ENCODE measurements at places on chromosomes 3 and 15.

DNA sequence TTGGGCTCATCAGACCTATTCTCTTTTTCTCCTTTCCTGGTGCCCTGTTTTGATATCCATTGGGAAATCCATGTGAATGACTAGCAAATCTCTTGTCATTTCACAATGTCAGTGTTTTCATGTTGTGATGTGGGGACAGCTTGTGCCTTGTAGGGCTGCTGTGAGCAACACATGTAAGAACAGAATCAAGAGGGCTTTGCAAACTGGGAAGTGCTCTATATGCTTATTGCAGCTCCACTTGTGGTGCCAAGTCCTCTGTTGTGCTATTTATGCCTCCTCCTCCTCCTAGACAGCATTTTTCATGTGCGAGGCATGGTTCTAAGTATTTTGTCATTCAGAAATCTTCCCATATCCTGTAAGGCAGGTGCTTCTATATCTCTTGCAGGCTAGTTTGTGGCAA, 56.4 kb downstream of the ZNF621 start:
- no peak for DNase-seq

GRCh38 chr15:62983956-62984355, 58.6 kb upstream of the TPM1 start:
- DNase-seq: no peak

GRCh38 chr15:93028632-93029213, 60.3 kb downstream of the RGMA start:
- DNase-seq: no peak

DNA sequence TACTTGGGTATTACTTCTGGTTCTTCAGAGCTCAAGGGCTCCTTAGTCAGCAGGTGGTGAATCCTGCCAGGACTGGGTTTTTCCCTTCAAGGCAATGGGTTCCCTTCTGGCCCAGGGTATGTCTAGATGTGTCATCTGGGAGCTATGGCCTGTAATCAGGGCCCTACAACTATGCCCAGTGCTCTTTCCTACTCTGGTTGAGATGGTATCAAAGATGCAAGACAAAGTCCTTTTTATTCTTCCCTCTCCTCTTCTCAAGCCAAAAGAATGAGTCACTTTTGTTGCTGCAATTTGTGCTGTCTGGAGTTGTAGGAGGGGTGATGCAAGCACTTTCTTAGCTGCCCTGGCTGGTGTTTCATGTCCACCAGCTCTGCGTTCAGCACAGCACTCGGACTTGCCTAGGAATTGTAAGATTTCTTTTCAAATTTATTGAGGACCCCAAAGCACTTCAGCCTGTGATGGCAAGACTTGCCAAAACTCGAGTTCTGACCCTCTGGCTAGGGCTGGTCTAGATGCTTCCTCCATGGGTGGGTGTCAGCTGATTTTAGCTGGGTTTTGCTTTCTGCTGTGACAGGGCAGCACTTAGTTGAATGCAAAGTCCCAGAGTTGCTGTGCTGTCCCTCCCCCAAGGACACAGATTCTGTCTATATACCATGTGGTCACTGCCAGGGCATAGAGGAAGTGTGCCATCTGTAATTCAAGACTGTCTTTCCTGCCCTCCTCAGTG, 129.2 kb upstream of the CBLB start:
- no peak for DNase-seq

- no peak for DNase-seq
These were observed 5.8 kb downstream of the ATP13A5 start for GRCh38 chr3:193372783-193373182.

DNA sequence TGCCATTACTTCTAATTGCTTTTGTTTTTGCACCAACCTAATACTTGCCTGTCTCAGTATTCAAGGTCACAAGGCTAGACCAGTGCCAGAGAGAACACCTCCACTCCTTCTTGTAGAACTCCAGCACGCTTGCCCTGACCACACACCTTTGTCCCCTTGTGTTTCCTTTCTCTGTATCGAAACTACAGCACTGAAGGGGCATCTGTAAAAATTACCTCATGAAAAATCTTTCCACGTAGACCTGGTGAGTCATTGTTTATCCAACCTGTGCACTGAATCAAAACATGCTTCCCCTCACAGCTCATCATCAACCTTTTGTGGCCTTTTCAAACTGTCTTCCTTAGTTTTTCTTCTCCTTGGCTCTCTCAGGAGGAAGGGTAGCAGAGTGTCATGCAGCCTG, 259.5 kb downstream of the THRB start:
- no peak for DNase-seq

DNA sequence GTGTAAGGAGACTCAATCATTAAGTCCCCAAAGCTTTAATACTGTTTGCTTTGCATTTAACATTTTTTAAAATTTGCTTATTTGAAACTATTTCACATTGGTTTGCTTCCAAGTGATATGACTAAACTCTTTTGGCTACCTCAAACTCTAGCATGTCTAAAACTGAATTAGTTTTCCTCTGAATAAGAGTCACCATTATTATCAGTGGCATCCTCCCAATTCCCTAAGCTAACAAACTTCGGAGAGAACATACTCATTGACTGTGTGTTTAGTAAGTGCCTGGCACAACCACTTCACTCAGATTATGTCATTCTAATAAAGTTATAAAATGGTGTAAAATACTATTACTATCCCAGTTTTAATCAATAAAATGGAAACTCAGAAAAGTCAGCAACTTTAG, 21.9 kb downstream of the ATOSA start:
- no peak for DNase-seq

GRCh38 chr15:87739866-87740265, 516.7 kb downstream of the NTRK3 start:
- no peak for DNase-seq

DNA sequence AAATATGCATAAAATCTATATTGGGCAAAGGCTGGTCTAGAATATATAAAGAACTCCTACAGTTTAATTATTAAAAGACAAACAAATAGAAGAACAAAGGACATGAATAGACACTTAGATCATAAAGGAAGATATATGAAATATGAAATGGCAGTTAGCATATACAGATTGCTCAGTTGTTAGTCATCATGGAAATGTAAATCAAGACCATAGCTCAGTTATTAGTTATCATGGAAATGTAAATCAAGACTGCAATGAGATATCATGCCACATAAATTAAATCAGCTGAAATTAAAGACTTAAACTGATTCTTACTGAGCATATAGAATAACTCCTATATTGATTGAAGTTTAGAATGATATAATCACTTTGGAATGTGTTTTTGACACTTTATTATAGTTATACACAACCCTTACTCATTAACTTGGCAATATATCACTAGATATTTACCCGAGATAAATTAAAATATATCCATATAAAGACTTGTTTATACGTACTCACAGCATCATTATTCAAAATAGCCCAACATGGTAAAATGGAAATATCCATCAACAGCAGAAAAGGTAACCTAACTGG, 45.2 kb upstream of the GOLGA8B start:
- DNase-seq: no peak

DNA sequence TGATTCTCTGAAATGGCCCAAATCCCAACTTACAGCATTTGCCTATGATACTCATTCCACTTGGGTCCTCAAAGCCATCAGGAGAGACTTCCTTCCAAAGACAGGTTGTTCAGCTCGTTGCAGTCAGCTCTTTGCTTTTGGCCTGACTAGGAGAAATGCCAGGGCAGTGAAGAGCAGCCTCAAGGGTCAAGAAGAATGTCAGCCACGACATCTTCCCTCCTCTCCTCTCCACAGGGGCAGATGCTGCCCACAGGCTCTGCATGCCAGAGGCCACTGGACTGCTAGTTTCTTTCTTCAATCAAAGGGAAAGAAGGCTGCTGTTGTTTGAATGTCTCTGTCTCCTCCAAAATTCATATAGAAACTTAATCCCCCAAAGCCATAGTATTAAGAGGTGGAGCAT, 201.7 kb upstream of the PFN2 start:
- DNase-seq: no peak

GRCh38 chr15:51348688-51349087, 7.2 kb downstream of the GLDN start:
- no peak for DNase-seq

- DNase-seq: no peak
These were observed 61.9 kb downstream of the LRRK1 start for GRCh38 chr15:100981086-100981485.

DNA sequence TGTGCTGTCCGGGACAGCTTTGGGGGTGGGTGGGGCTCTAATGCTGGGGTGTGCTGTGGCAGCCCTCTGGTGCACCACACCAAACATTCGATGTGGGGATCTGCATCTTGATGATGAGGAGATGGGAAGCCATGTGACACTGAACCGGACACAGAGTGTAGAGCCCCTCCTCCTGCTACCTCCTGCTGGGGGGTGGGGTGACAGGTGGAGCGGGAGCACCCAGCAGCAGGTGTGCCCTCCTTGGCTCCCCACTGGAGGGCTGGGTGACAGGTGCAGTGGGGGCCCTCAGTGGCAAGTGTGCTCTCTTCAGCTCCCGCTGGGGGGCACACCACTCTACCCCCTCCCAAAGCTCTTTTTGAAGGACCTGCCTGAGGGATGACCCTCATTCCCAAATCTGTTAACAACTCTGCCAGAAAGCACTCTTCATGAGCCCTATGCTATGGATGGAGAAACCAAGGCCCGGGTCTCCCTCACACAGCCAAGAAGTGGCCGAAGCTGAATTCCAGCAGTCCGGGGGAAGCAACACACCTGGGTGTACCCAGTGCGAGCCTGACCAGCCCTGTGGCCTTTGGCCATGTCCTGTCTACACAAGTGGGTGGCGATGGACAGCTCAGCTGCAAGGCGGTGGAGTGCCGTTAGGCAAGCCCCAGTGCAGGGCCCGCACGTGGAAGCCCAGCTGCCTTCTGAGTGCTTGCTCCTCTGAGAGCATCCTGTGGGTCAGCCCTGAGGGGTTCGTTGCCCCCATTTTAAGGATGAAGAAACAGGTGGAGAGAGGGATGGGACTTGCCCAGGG, 609 bp upstream of the UROC1 start:
- no peak for DNase-seq

DNA sequence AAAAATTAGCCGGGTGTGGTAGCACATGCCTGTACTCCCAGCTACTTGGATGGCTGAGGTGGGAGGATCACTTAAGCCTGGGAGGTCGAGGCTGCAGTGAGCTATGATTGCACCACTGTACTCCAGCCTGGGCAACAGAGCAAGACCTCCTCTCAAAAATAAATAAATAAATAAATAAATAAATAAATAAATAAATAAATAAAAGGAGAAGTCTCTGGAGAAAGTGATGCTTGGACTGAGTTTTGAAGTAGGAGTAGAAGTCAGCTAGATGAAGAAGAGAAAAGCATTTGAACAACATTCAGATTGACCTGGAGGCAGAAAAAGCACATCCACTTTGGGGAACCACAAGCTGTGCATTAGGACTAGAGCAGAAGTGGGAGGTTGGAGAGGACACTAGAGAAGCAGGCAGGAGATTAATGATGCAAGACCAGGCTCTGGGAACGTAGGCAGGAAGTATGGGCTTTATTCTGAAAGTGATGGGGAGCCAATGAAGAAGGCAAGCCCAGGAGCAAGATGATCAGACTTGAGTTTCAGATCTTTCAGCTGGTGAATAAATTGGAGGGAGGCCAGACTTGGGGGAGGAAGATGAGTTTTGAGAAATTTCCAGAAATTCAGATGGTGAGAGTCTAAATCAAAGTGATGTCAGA, 48.7 kb downstream of the KLHL6 start:
- no peak for DNase-seq

- DNase-seq: no peak
These were observed 20.8 kb downstream of the MUC4 start for GRCh38 chr3:195790901-195791300.

DNA sequence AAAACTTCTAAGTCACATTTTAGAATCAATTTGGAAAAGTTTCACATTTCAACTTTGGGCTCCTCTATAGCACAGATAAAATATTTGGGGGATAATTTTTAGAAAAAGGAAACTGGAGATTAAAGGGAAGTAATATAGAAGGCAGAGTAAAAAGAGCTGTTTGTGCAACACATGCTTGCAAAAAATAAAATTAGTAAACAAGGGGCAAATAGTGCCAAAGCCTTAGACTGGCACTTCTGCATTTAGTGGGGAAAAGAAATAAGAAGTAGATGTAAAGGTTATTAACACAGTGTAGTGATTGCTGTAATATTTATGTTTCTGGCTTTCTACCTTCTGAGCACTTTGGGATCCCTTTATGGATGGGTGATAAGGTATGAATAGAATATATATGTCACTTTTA, 246.6 kb downstream of the CBLB start:
- DNase-seq: no peak

GRCh38 chr3:31275038-31275572, 257.6 kb upstream of the STT3B start:
- DNase-seq: no peak

DNA sequence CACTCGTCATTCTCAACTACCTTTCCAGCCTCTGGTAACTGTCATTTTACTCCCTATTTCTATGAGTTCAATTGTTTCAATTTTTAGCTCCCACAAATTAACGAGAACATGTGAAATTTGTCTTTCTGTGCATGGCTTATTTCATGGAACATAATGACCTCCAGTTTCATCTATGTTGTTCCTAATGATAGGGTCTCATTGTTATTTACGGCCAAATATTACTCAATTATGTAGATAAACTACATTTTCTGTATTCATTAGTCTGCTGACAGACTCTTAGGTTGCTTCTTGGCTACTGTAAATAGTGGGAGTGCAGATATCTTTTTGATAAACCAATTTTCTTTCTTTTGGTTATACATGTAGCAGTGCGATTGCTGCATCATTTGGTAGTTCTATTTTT, 374.9 kb upstream of the ROBO1 start:
- no peak for DNase-seq

DNA sequence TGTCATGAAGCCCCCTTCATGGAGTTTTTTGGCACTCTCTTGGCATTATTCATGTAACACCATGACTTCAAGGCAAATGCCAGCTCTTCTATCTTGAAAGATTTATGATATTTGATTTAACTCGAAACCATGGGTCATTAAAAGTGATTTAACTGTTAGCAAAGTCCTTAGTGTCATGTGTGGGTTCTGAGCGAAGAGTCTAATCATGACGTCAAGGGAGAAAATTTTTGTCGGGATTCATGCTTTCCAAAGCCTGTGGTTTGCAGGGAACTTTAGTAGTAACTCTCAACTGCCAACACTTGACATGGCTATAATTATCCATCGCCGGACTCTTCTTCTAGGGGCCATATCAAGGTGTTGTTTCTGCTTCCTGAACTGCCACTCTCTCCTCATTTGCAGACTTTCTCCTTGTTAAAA, 11.5 kb downstream of the GXYLT2 start:
- DNase-seq: no peak

- no peak for DNase-seq
These were observed 39.6 kb downstream of the GPR156 start for GRCh38 chr3:120245386-120245785.

DNA sequence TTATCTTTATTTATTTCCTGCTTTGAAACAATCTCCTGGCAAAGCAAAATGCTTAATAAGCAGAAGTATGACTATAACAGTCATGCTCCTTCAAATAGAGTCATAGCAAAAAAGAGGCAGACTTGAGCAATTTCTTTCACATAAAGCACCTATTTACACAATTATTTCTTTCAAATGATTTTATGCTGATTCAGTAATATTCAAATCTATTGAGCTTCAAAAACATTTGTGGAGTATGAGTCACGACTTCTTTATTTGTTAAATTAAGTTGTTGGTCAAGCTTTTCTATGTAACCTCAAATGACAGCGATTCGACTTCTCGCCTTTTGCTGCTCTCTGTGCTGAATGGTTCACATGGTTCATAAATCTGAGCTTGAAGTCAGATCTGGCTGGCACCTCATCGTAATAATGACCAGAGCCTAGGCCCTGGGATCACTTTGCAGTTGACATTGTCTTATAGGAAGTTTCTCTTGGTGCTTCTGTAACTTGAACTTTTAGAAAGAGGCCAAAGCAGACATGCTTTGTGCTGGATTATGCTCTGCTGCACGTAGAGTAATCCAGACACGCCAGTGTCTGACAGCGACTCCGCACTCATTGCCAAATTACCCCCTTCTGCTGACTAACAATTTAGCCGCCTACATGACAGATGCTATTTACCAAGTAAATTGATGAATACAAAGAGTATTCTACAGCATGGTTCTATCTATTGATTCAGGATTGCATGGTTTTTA, 139.0 kb downstream of the MCTP2 start:
- DNase-seq: no peak

Data from stimulated activated CD4-positive, alpha-beta T cell treated with anti-CD3 and anti-CD28 coated beads, Interleukin-12 subunit alpha, Interleukin-12 subunit beta, amount 100 ng/mL, for 48 hours (primary cell).